ENCODE measurements at places on chromosomes 3 and 15.
A peak's percentile ranks its signal among the peaks of the same experiment; 100 is the strongest.

DNA sequence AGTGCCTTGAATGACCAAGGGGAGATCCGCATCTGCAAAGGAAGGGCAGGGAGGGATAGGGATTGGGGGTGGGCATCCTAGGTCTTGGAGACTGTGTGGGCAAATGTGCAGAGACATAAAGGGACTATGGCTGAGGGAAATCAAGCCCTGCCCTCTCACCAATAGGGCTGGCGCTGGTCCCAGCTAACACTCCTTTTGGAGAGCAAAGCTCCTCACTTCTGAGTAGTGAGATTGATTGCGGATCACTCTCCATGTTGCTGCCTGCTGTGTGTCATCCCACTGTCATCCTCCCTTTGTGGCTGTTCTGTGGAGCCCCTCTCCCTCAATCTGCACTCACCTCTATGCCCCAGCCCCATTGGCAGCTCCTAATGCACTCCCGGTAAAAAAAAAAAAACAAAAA lies 2.2 kb upstream of the CELSR3 start:
- DNase-seq: no peak

- no peak for DNase-seq
These were observed 25.2 kb downstream of the ITGB5 start for GRCh38 chr3:124862006-124862405.

DNA sequence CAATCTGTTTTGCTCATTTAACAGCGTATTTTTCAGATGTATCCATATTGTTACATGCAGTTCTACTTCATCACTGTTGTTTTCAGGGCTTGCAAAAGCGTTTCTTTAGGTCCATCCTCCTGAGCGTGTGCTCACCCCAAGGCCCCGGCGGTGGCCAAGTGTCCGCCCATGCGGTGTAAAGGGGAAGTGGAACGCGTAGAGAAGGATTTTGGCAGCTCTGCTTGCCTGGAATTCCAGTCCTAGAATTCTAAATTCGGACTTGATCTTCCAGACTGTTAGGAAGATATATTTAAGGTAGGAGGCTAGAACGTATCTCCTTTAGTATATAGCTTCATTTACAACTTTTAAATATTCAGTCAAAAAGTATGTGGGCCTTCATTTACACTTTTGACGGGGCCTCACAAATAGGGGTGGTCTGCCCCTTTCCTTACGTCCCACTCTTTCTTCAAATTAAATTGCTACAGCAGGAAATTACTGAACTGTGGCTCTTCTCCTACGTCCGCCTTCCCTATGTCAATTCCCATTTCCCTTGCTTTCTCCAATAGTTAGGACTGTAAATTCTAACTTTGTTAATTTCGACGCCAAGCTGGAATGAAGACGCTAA lies 609 bp upstream of the TBC1D23 start:
- DNase-seq: peak; percentile 44

GRCh38 chr3:33799202-33799551 lies 747 bp downstream of the PDCD6IP start:
- DNase-seq: no peak

DNA sequence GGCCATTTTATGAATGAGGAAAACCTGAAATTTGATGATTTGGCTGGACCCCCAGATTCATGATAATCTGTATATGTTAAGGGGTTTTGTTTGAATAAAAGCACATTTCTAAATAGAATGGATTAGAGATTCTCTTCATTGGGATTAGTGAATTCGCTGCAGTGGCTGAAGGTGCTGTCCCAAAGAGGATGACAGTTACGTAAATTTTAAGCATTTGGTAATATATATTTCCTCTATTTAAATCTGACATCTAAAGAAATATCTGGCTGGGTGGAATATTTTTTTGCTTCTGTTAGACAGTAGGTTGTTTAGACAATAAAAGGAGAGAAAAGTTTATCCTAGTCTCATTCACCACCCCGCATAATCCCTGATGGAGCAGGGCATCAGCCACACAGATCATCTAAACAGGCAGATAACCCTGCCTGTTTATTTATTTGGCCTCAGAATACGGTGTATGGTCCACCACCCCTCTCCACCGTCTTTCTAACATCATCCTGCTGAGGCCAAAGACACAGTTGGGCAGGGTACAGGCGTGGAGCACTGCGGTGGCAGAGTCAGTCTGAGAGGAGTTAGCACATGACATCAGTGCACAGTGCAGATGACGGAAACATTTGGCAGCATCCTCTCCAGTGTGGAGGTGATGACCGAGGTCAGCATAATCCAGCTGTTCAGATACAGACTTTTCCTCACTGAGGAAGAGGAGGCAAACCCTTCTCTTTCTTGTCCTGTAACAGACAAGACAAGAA lies 20.4 kb upstream of the NFKBIZ start:
- peak; percentile 71 for DNase-seq

- DNase-seq: no peak
These were observed 25.0 kb upstream of the SLC25A36 start for GRCh38 chr3:140916603-140917002.

- peak; percentile 39 for DNase-seq
These were observed 109.6 kb upstream of the LMOD3 start for GRCh38 chr3:69231929-69232440.

GRCh38 chr3:50190936-50191660 lies at the start of gene GNAT1:
Gene GNAT1 (plus strand): TSS chr3:50191610. CDS start chr3:50191726, 116 bp downstream.
- DNase-seq: no peak

DNA sequence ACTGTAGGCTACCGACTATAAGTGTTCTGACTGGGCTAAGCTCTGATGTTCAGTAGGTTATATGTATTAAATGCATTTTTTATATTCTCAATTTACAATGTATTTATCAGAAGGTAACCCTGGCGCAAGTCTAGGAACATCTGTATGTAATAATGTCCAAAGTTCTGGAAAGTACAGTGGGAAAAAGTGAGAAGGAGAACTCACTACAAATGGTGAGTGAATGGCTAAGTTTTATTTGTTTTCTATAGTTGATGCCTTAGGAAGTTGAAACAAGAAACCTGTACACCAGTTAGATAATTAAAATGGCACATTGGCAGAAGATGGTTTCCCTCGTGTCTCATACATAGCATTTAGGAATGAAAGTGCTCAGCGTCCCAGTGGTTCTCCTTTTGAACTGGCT lies 333.4 kb upstream of the THRB start:
- DNase-seq: no peak

DNA sequence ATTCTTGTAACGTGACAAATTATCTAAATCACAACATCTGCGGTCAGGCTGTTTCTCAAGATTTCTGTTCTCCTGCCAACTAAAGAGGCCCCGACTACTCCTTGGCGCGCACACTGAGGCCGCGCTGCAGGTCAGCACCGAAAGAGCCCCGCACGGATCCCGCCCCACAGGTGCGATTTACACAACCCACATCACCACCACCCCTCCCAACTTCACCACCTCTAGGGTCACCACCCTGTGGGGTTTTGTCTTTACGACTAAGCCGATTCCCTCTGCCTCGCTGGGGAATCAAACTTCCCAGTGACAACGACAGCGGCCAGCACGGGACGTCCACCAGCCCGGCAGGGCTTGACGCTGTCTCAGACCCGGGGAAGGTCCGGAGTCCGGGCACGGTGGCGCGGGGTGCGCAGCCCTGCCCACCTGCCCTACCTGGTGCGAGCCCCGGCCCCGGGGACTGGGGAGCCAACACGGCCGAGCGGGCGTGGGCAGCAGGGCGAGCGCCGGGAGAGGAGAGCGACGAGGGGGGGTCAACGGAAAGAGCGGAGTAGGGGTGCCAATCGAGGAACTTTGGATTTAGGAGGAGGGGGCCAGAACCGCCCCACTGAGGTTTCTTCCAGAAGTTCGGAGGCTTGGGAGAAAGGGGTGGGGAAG lies 764 bp downstream of the UACA start:
- peak; percentile 82 for DNase-seq

GRCh38 chr15:97425596-97425995 lies 534.9 kb upstream of the ARRDC4 start:
- DNase-seq: no peak

DNA sequence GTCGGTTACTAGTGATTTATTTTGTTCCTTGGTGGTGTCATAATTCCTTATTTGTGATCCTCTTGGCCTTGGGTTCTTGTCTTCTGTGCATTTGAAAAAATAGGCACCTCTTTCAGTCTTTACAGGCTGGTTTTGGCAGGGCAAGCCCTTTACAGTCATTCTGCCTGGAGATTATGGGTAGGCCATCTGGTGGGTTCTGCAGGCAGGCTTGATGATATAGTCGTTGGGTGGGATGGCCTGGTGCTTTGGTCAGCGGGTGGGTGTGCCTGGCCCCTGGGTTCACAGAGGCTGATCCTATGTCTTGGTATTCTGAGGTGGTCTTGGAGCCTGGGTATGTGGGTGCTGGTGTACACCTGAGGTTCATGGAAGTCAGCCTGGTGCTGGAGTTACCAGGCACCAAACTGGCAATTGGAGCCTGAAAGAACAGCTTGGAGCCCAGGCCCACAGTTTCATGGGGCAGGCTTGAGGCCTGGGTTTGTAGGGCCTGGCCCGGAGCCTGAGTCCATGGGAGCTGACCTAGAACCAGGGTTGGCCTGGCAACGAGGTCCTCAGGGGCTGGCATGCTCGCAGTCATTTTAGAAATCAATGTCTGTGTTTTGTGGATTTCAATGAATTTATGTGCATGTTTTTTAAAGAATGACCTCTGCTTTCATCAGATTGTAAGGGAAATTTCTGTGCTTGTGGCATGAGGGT lies 63.3 kb downstream of the DOCK3 start:
- no peak for DNase-seq

- no peak for DNase-seq
These were observed 29.9 kb downstream of the AP3S2 start for GRCh38 chr15:89863918-89864317.

GRCh38 chr3:182482705-182483104 lies 310.6 kb upstream of the ATP11B start:
- DNase-seq: no peak

DNA sequence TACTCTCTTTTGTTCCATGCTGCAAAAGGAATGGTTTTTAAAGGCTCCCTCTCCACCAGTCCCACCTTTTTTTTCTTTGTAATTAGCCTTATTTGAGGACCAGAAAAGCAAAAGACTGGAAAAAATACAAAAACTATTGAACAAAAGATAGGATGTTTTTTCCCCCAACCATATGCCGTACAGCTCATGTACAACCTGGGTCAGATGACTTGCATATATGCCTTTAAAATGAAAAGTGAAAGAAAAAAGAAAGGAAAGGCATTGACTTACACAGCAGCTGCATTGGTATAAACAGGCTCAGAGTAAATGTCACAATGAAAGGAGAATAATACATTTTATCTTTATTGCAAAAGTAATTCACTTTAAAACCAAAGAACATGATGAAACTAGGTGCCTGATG lies 69.5 kb upstream of the CMC1 start:
- DNase-seq: no peak

DNA sequence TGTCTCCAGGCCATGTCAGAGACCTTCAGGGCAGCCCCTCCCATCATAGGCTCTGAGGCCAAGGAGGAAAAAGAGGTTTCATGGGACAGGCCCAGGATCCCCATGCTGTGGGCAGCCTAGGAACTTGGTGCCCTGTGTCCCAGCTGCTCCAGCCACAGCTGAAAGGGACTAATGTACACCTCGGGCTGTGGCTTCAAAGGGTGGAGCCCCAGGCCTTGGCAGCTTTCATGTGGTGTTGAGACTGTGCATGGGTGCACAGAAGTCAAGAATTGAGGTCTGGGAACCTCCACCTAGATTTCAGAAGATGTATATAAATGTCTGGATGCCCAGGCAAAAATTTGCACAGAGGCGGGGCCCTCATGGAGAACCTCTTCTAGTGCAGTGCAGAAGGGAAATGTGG lies 6.6 kb upstream of the SSR3 start:
- no peak for DNase-seq

- peak; percentile 25 for DNase-seq
These were observed 62.2 kb upstream of the CTSH start for GRCh38 chr15:79007066-79007465.

GRCh38 chr3:30760040-30760695 lies 134.3 kb downstream of the GADL1 start:
- peak; percentile 33 for DNase-seq

DNA sequence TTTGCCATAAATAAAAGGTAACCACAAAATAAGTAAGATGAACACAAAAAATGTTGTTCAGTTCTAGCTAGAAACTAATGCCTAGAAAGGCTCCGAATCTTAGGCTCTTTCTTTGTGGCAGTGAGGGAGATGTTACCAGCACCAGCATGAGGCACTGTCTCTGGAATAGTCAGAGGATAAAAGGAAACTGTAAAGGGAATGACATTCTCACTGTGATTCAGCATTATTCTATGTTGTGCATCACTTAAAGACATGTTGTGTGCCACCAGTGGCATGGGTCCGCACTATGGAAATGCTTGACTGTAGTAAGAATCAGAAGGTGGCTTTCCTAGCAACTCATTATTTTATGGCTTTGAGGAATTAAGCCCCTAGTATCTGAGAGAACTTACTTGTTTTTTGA lies 70.8 kb downstream of the SEC22A start:
- peak; percentile 72 for DNase-seq

DNA sequence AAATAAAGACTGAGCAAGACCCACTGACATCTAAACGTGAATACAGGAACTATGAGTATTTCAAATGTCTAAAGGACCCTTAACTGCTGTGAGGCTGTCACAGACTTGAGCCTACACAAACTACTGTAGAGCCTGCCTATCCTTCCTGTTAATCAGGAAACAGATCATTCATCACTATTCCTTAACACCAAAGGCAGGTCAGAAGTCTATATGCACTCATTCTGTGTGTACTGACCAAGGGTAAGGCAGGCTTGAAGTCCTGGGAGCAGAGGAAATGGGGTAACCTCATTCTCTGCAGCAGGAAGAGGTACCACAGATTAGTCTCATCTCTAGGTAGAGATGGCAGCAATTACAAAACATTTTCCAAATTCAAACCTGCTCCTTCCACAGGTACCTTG lies 30.7 kb downstream of the NPTN start:
- DNase-seq: peak; percentile 22

DNA sequence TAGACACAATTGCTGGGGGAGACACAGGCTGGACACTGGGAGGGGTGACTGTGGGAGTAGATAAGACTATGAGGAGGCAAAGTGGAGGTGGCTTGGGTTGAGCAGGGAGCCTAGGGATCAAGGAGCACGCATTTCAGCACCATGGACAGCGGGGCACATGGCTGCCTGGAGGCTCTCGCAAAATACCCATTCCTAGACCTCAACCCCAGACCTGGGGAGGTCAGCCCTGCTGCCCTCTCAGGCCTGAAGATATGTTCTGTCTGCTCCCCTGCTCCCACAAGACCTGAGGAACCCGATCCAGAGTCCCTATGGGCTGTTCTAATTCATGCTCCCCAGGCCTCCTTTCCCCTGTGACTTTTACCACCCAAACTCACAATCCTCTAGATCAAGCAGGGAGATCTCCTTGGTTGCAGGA lies 16.0 kb upstream of the CPEB1 start:
- DNase-seq: peak; percentile 63

All from EH (cell line).